ENCODE measurements at places on chromosomes 7 and 10.

DNA sequence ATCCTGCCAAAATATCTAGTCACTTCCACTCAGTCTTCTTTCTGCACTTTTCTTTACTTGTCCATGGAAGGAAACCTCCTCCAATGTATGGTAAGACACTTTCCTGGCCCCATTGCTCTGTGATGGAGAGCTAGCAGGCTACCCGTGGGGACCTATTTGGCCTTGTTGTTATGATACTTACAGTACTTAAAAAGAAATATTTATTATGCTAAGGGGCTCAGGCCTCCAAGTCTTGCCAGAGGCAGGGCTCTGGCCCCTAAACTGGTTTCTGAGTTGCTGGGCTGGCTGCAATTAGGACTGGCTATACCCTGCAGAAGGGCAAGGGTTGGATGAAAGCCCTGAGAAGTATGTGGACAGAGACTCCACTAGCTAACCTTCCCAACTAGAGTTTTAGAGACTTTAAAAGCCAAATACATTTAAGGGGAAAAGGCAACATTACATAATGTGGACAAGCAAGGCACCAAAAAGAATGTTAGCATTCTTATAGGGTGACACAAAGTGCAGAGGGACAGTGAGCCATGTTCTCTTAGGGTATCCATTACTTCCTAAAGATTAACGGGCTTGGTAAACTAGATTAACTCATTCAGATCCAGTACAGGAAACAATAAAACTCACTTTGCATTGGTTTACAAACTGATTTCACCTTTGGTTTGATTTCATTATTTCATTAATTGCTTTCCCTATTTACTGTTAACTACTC, 84.9 kb upstream of the INHBA start:
- no peak for DNase-seq

- peak; percentile 23 for DNase-seq
Measured at GRCh38 chr7:92135052-92135889, 994 bp upstream of the CYP51A1 start.

GRCh38 chr7:36637417-36637816, 86.9 kb downstream of the AOAH start:
- DNase-seq: no peak

DNA sequence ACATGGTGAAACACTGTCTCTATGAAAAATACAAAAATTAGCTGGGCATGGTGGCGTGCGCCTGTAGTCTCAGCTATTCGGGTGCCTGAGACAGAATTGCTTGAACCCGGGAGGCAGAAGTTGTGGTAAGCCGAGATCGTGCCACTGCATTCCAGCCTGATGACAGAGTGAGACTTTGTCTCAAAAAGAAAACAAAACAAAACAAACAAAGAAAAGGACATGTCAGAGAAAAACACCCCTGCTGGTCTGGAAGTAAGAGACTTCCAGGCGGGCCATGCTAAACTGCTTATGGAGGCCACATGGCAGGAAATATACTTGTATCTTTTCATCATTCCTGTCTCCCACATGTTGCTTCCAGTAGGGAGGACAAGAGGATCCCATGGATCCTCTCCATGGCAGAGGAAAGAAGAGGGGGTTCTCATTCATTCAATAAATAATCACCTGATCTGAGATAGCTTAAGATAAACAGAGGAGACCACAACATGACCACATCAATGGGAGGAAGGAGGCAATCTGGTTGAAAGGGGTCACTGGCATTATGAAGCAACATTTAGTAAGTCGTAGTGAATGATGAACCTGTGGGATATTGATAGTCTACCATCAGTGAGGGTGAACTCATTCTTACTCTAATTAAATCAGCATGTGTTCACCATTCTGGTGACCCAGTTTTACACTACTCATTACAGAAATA, 60.5 kb upstream of the ZNF138 start:
- no peak for DNase-seq

DNA sequence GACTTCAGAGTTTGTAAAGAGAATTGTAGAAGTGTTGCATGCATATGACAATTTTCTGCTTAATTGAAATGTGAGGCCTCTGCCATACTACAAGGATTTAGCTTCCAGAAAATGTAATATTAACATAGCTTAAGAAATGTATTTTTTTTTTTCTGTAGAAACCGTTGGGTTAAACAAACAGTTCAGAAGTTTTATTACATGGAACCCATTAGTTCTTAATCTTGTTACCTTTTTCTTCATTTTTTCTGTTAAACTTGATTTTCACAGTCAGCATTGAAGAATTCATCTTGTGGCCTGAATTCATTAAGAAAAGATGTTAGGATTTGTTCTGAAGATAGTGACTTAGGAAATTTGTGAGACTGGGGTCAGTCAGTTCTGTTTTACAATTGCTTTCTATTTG, 4.9 kb downstream of the PTEN start:
- DNase-seq: no peak

DNA sequence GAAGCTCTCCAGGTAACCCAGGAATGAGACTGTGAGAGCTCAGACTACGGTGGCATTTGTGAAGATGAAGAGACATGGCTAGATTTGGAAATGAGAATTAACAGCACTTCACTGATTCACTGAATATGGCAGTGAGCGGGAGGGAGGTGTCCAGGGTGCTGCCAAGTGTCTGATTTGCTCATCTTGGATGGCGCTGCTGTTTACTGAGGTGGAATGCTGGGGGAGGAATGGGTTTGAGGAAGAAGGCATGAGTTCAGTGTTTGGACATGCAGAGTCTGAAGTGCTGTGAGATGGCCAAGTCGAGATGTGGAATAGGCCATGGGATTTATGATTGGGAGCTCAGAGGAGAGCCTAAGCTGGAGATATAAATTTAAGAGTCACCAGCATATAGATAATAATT, 437.1 kb upstream of the NPVF start:
- DNase-seq: no peak

DNA sequence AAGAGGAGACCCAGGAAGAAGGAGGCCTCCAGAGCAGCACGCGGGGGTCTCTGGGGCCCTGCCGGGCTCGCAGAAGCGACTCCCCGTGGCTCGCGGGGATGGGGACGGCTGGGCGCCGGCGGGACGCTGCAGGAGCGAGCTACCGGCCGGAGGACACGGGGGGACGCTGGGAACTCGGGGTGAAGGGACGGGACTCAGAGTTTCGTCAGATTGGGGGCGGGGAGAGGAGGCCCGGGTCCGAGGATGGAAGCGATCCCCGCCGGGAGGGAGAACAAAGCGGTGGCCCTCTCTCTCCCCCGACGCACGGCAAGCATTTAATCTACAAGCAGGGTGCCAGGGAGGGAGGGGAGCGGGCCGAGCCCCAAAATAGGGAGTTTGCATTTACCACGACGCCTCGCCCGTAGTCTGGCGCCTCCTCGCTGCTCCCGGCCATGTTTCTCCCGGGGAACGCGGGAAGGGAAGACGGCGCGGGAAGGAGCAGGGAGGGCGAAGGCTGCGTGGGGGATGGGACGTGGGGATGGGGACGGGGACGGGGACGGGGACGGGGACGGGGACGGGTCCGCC, at the start of gene PRTFDC1:
Gene PRTFDC1, minus strand, starts transcription at position 464 of the 564 bp plus-strand sequence. Its CDS starts 31 bp downstream, at position 433.
- no peak for DNase-seq

DNA sequence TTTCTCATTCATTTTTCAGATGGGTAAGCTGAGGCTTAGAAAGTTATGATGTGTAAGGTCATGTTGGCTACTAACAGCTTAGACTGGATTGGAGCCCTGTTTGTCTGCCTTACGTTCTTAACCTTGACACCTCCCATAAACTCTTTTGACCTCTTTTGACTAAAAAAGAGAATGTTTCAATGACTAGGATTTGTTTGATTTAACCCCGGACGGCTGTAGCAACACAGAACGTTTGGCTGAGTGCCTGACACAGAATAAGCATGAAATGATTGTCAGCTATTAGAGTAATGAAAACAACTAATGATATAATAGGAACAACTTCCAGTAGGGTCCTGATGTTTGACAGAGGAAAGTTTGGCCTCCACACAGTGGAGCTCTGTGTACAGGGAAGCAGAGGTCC, 83.3 kb upstream of the PDZD8 start:
- no peak for DNase-seq

DNA sequence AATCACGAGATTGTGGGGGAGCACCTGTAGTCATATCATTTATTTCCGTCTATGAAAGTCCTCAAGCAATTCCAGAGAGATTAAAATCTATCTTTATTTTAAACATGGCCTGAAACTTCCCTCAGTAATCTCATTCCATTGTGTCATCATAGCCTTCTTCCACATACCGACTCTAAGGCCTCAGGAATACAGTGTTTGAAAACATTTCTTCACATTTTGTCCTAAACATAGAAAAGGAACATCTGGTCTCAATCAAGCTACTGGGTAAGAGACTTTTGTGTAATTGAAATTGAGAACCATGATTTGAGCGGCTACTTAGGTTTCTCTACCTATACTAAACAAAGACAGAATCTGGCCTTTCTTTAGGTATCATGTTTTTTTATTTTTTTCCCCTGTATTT, 78.0 kb upstream of the ELMO1 start:
- no peak for DNase-seq

GRCh38 chr7:148579366-148579765, 11.2 kb upstream of the C7orf33 start:
- peak; percentile 3 for DNase-seq

DNA sequence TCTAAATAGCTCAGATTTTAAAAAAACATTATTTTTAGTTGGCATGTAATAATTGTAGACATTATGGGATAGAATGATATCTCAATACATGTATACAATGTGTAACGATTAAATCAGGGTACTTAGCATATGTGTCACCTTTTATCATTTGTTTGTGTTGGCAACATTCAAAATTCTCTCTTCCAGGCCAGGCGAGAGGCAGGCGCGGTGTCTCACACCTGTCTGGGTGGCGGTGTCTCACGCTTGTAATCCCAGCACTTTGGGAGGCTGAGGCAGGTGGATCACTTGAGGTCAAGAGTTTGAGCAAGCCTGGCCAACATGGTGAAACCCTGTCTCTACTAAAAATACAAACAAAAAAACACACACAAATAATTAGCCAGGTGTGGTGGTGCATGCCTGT, 151.7 kb downstream of the RTKN2 start:
- no peak for DNase-seq

- DNase-seq: no peak
Measured at GRCh38 chr7:12719141-12719919, 31.9 kb downstream of the ARL4A start.

GRCh38 chr7:151896086-151896485, 19.2 kb upstream of the PRKAG2 start:
- DNase-seq: no peak

DNA sequence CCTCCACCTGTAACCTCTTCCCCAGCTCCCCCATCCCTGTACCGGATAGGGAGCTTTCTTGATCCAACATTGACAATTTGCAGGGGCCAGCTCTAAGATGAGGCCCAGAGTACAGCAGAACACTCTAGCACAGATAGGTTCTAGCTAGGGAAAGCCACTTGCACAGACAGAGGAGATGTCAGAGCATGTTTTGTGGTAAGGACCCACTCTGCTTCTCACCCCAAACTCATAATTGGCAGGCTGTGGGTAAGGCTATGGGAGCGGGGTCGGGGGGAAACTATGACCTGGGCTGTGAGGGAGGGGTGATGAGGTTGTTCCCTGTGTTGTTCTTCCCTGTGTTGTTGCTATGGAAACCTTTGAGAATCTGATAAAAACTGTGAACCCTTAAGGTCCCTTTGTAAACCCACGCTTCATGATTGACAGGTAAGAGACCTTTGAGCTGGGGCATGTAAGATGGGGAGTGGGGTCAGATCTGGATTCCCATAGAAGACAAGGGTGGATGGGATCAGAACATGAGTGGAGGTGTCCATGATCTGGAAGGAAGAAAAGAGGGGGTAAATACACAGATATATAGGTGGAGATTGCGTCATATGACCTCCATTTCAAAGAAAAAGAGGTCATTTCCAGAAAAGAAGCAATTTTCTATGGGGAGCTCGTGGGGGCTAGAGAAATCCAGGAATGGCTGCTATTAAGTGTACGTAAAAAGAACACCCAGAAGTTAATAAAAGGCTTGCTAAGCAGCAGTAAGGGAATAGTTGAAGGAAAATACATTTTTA, 4.0 kb downstream of the CALD1 start:
- no peak for DNase-seq

- DNase-seq: peak; percentile 75
Measured at GRCh38 chr7:140673063-140673773, 473 bp downstream of the ADCK2 start.

DNA sequence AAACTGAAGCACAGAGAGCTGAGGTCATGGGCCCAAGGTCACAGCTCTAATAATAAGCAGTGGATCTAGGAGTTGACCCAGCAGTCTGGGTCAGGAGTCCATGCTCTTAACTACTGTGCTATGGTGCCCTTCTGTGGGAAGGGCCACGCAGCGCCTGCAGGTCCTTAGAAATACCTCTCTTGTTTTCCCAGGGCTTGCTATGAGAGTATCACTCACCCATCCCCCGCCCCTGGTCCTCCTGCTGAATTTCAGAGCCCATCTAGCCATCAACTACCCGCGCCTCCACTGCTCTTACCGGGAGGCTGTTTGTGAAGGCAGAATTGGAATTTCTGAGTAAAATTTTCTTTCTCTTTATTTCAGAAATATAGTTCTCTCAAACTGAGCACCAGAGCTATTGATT, 27.3 kb upstream of the CRHR2 start:
- no peak for DNase-seq

- DNase-seq: no peak
Measured at GRCh38 chr10:123359539-123359938, 205.3 kb downstream of the BUB3 start.

GRCh38 chr10:19892270-19892669, 76.0 kb downstream of the PLXDC2 start:
- DNase-seq: no peak

DNA sequence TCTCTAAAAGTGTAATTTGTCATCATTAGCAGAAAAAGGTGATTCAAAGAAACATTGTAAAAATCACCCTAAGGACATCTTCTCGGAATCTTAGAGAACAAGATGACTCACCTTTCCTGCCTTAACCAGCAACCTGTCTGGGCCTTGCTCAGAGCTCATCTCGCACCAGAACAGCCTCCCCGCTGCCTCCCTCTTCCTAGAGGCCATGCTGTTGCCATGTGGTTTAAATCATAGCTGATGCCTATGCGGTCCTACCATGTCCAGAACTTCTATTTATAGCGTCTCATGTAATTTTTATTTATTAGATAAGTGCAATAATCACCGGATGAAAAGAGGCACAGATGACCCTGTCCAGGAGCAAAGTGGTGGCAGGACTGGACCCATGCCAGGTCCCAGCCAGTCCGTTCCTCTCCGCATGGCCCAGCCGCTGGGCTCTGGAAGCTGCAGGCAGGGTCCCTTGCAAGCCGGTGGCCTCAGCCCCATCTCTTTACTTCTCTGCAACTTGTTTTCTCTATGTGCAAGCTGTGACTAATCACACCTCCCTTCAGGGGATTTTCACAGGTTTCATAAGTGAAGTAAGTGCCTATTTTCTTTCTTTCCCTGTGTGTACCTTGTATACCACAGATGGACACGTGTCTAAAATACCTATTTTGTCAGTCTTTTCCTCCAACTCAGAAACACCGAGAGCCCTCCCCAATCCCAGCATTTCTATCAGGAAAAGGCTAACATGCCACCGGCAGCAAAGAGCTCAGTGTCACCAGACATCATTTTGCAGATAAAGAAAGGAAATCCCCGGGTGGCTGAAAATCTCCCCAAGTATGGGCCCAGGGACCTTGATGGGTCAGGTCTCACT, 27.1 kb downstream of the KLF6 start:
- peak; percentile 88 for DNase-seq

- DNase-seq: peak; percentile 59
Measured at GRCh38 chr10:119859420-119860258, 13.0 kb downstream of the MCMBP start.

GRCh38 chr10:27068217-27068891, 31.9 kb downstream of the ANKRD26 start:
- DNase-seq: no peak
